ENCODE measurements at places on chromosomes 2 and 18. TPM values are rescaled to one million over a fixed set of nuclear protein-coding genes. Genes with fewer than 3 reads are reported as not detected.
A peak's percentile ranks its signal among the peaks of the same experiment; 100 is the strongest.

- no peak for DNase-seq
Measured at GRCh38 chr2:27993402-27993787, 102.9 kb downstream of the BABAM2 start.

GLI2 gene
- 3.6 TPM for total RNA-seq

DNA sequence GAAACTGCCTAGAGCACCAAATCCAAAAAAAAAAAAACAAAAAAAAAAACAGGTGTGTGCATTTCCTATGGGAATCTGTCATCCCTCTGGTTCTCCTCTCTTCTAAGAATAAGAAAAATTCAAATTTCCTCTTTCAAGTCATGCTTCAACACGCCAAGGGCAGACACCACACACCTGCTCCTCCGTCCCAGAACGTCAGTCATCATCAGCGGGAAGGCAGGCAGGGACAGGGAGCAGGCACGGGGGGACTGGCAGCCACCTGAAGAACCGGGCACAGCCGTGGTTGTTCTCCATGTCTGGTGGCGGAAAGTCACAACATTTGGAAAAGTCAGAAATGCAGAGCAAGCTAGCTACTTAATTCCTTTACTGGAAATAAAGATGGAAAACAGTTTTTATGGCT lies 214.8 kb downstream of the IKZF2 start:
- DNase-seq, result no peak

GALNT5 gene
- total RNA-seq, result 0.26 TPM

ELP2 gene
- 73.3 TPM for total RNA-seq

CRYBA2 gene
- total RNA-seq, result not detected

DNA sequence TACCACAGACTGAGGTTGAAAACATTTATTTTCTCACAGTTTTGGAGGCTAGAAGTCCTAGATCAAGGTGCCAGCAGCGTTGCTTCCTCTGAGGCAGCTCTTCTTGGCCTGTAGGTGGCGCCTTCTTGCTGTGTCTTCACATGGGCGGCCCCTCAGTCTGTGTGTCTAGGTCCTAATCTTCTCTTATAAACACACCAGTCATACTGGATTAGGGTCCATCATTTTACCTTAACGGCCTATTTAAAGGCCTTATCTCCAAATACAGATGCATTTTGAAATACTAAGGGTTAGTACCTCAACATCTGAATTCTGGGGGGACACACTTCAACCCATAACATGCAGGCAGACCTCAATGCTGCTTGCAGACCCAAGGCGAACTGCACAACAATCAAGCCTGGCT lies 4.4 kb upstream of the RMC1 start:
- no peak for DNase-seq

MROH2A gene
- not detected for total RNA-seq

TEKT4 gene
- not detected for total RNA-seq

POTEE gene
- 0.14 TPM for total RNA-seq

- DNase-seq, result no peak
Measured at GRCh38 chr2:10172033-10172871, 49.7 kb downstream of the RRM2 start.

DNA sequence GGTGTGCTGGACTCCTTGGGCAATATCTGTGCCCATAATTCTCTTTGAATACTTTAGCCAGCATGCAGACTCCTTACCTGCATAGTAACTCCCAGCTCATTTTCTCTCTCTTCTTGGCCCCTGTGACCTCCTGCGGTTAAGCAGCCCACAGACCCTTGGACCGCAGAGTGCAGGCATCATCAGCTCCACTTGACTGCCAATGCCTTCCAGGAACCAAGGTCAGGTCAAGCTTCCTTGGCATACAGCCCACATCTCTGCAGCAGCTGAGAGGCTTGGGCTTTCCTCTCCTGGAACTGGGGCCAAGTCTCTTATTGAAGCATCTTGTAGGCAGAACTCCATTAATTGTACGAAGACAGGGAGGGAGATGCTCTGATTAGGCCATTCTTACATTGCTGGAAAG lies 130.1 kb upstream of the PIEZO2 start:
- DNase-seq, result no peak

DNA sequence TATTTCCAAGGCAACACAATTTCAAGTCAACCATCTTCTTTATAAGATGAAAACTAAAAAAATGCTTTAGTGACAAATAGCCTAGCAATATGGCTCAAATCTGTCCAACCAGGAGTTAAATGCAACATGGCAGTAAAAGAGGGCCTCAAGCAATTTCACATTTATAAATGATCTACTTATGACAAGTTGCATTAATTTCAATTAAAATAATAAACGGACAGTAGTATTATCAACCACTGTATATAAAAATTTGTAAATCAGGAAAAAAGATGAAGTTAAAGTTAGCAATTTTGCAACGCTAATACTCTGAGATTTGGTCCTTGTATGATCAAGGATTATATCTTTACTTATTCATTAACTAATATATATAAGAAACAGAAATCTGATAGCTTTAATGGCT lies 19.3 kb downstream of the CCDC88A start:
- no peak for DNase-seq

GRCh38 chr2:224584785-224585210 lies 365 bp downstream of the CUL3 start:
- DNase-seq, result peak; percentile 37
